ENCODE measurements at places on chromosomes 2 and 18.

- no peak for DNase-seq
These were observed 550.9 kb upstream of the PKDCC start for GRCh38 chr2:41496908-41497307.

DNA sequence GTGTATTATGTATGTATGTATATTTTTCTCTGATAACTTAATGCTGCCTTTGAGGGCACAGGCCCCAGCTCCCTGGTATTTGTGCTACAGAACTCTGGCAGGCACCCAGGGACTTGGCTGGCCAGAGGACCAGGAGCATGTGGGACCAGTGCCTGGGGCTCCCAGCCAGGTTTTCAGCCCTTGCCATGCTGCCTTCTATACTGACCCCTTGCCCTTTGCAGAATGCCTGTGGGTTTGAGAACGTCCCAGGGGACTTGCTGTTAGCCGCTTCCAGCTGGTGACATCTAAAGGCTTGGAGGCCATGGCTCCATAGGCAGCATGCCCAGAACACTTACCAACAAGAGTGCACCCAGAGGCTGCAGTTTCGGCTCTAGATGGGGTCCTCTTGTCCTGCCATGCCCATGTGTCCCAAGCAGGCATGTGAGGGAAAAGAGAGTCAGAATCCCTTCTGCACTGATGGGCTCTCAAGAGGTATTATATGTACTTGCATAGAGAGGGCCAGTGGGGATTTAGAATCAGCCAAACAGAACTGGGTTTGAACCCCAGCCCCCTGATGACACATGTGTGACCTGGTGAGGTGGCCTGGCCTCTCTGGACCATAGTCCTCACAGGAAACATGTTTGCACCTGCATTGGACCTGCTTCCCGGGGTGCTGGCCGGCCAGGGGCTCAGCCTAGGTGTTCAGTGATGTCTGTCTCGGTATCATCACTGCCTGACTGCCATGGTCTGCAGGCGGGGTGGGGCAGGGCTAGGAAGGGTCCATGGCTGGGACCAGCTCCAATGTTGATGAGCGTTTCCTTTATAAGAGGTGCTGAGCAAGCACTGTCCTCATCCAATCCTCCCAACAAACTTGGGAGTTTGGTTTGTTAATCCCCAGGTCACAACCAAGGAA, 119.2 kb upstream of the FHL2 start:
- DNase-seq: no peak

- no peak for DNase-seq
These were observed 90.7 kb downstream of the CRIM1 start for GRCh38 chr2:36446294-36446693.

- no peak for DNase-seq
These were observed 239.7 kb downstream of the GPD2 start for GRCh38 chr2:156675896-156676295.

DNA sequence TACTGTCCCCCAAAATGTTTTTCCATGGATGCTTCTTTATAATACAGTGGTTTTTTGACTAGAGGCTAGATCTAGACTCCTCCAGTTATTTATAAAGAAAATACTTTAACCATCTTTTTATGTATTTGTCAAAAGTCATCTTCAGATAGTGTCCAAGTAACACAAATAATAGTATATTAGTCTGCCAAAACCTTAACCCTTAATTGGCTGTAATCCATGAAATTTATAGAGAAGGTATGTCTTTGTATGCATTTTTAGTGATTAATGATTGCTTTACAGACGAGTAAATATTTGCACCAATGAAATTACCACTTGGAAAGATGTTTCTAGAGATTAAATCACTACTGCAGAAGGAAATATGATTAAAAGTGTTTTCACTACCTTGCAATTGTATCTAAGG, 451.8 kb upstream of the NRXN1 start:
- DNase-seq: no peak

DNA sequence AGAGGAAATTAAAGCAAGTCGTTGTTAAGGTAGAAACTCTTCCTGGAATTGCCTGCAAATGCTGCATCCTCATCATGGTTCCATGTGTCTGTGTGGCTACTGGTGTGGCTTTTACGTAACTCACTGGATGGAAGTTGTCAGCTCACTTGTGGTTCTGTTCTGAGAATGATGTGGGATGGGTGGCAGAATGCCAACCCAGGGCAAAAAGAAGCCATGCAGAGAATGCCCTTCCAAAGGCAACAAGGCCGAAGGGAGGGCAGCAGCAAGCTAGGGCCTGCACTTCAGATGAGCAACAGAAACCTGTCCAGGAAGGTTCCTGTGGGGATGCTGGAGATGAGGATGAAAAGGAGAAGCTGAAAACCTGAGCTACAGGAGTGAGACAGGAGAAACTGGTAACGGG, 10.4 kb upstream of the NAPG start:
- no peak for DNase-seq

DNA sequence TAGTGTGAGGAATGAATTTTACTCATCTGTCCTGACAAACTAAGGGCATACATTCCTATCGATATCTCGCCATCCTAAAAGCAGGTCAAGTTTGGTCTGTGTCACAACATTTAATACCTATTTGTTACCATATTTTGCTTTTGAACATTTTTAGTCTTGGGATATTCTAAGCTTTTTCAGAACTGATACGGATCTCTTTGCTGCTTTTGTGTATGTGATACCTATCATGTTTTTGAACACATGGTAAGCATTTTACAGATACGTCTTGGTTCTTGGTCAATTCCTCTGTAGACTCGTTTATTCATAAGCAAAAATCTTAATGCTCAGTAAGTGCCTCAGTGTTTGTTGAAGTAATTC, 592 bp downstream of the ZNF397 start:
- no peak for DNase-seq

DNA sequence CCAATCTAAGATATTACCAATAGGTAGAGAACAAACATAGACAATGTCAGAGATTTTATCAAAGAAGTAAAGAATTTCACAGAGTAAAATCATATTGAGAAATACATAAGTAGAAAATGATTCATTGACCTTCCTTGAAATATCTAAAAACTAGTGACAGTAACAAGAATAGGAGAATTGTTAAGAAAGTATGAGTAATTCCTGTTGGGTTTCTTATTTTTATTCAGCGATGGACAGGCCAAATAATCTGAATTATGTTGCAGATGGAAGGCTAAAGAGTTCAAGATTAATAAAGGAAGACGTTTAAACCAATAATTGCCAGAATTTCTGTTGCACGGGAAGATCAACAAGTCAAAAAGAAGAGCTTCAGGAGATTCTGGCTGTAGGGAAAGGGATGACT, 163.4 kb upstream of the RASGRP3 start:
- no peak for DNase-seq

DNA sequence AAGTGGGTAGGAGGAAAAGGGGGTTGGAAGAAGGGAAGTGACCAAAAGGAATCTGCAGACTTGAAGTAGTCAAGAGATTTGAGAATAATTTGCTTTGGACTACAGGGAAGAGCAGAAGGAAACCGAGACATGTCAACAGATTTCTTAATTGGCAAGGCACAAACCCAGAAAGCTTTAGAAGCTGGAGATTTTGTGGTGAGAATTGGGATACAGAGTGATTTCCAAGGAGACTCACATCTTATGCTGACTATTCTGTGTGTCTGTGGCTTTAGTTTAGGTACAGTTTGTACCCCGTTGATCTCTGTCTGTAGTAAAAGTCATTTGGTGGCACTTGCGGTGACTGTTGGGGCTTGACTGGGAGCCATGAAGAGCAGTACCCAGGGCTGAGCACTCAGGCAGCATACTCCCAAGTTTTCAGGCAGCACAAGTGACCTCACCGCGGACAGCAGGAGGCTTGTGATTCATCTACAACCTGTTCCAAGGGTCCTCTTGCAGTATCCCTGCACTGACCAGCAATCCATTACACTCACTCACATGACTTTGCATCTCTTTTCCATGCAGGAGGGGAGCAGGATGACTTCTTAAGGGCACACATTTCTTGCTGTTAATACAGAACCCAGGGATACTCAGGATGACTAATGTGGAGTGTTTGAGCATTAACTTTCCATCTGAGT, 97.1 kb upstream of the TNP1 start:
- no peak for DNase-seq

DNA sequence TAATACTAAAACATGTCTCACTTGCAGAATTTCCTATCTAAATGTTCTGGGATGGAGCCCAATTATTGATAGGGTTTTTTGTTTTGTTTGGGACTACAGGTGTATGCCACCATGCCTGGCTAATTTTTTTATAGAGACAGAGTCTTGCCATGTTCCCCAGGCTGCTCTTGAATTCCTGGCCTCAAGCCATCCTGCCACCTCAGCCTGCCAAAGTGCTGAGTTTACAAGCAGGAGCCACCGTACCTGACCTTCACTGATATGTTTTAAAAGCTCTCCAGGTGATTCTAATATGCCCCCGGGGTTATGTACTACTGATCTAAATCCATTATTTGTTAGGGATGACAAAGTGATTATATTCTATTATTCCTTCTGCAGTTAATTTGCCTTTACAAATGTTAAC, 2.2 kb downstream of the ELAC1 start:
- DNase-seq: no peak

DNA sequence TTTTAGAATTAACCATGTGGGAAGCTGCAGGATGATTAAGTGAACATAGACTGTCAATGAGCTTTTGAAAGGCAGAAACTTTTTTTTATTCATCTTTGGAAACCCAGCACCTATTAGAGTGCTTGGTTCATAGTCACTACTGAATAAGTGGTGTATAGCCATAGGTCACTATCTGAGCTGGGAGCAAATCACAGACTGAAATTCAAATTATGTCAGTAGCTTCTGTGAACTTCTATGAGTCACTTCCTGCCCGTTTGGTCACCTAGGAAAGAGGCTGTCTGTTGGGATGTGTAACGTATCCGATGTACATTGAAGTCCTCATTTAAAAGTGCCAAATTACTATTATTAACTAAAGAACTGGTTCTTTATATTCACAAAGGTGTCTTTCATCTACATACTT, 20.5 kb upstream of the SLC40A1 start:
- no peak for DNase-seq

GRCh38 chr18:61352059-61352458, 18.8 kb downstream of the CDH20 start:
- no peak for DNase-seq

- DNase-seq: no peak
These were observed 1.8 kb downstream of the DCC start for GRCh38 chr18:52341608-52342381.

DNA sequence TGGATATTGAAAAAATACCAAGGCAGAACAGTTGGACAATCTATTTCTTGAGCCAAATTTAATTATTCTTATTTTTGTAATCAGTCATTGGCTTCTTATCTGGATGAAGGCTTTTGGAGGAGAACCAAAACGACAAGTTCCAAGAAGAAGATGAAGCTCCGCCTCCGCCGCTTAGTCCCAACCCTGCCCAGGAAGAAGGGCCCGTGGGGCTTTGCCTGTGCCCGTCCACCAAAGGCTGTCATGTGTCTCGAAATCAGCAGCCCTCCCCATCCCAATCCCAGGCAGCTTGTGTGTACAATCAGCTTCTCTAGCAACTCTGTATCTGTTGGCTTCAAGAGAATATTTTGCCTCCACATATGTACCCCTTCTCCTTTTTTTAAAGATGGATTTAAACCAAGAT, 24.6 kb downstream of the PTRHD1 start:
- DNase-seq: no peak

- no peak for DNase-seq
These were observed 27.3 kb downstream of the GPC1 start for GRCh38 chr2:240462707-240463273.

GRCh38 chr2:150978053-150978452, 283.6 kb downstream of the RBM43 start:
- DNase-seq: no peak
